ENCODE measurements at places on chromosomes 6 and 20. TPM values are rescaled to one million over a fixed set of nuclear protein-coding genes. Genes with fewer than 3 reads are reported as not detected.

Gene B3GALT4
- polyA plus RNA-seq: 1.8 TPM

Gene FNDC1
- 112 TPM for polyA plus RNA-seq

Gene RWDD2A
- 3.6 TPM for polyA plus RNA-seq

Gene SLC35D3
- polyA plus RNA-seq: not detected

Gene RBPJL
- polyA plus RNA-seq: not detected

Gene MYMX
- 26.6 TPM for polyA plus RNA-seq

Gene NMBR
- not detected for polyA plus RNA-seq

Gene RIN2
- 20.9 TPM for polyA plus RNA-seq

Gene TSPO2
- polyA plus RNA-seq: 0.41 TPM

Gene RHAG
- polyA plus RNA-seq: 0.56 TPM

Gene FKBP1C
- 0.91 TPM for polyA plus RNA-seq

Gene GLYATL3
- not detected for polyA plus RNA-seq

Gene C6orf136
- polyA plus RNA-seq: 15.9 TPM

Gene NKAIN4
- polyA plus RNA-seq: 33.2 TPM

Gene ZKSCAN3
- polyA plus RNA-seq: 6.0 TPM

Gene PRND
- 40.7 TPM for polyA plus RNA-seq

Gene TTK
- 8.3 TPM for polyA plus RNA-seq

- peak; percentile 25 for DNase-seq
These were observed 80.5 kb upstream of the SYNDIG1 start for GRCh38 chr20:24388828-24389380.

DNA sequence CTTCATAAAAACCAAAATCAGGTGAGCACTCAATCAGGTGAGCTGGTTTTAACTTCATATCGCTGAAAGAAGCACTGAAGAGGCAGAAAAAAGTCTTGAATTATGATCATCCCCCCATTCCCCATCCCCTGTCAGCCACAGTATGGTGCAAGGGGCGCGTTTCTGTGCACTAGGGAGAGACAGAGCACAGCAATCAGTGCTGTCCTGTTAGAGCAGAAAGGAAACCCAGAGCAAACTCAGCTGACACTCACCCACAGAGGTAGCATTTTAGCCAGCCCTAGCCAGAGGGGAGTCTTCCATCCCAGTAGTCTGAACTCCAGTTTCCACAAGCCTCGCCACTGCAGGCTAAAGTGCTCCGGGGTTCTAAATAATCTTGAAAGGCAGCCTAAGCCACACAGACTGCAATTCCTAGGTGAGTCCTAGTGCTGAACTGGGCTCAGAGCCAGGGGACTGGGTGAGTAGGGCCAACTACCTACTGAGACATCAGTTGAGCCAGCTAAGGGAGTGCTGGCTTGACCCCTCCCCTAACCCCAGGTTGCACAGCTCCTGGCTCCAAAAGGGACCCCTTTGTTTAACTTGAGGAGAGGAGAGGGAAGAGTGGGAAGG lies 1352.6 kb upstream of the GJE1 start:
- DNase-seq: no peak

- DNase-seq: peak; percentile 35
These were observed 92.9 kb downstream of the SAMD3 start for GRCh38 chr6:130129762-130130246.

DNA sequence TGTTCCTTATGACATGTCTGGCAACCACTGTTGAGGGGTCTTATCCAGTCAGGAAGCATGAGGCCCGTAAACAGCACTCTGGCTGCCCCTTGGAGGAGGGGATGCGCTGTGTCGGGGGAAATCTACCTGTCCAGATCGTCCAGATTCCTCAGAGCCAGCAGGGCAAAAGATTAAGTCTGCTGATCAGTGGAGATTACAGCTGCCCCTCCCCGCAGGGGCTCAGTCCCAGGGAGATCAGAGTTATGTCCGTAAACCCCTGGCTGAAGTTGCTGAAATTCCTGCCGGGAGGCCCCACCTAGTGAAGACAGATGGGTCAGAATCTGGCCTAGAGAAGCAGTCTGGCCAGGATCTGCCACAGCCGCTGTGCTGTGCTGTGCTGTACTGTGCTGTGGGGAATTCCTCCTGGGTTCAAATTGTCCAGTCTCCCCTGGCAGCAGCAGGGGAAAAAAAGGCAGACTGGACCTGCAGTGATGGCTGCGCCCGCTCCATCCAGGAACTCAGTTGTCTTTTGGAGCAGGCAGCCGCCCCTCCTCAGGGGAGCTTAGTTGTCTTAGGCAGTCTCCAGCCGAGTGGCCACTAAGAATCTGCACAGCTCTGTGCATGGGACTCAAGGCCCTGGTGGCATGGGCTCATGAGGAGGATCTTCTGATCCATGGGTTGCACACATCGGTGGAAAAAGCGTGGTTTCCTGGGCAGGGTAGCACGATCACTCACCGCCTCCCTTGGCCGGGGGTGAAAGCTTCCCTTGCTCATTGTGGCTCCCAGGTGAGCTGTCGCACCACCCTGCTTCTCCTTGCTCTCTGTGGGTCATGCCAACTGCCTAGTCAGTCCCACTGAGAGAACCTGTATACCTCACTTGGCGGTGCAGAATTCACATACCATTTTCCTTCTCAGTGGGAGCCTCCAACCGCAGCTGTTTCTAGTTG lies 1368.8 kb upstream of the ADGRB3 start:
- DNase-seq: no peak

- no peak for DNase-seq
These were observed 44.3 kb downstream of the ABHD12 start for GRCh38 chr20:25346349-25346748.

- peak; percentile 57 for DNase-seq
These were observed 11.1 kb downstream of the YWHAB start for GRCh38 chr20:44896583-44896982.

- no peak for DNase-seq
These were observed 506.6 kb upstream of the SULF2 start for GRCh38 chr20:48291896-48292295.

DNA sequence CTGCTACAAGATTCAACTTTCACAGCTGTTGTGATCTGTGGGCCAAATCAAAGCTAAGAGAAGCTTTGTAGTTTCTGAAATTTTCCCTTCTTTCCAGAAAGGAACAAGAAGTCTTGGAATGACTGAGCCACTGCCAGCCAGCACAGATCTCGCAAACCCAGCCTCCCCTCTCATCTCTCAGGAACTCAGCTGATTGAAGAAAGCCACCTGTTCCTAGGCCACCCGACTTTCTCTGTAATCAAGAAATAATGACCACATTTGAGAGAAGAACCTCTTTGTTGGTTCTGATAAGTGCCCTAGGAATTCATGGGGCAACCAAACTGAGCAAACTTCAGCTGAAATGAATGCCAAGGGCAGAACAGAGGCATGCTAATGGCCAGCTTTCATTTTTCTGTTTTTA lies 61.7 kb downstream of the HDGFL1 start:
- peak; percentile 53 for DNase-seq

- no peak for DNase-seq
These were observed 51.9 kb upstream of the MRPS10 start for GRCh38 chr6:42269553-42269952.

- DNase-seq: peak; percentile 45
These were observed 166.7 kb downstream of the TTLL2 start for GRCh38 chr6:167491438-167492099.

GRCh38 chr6:98325366-98325765 lies 509.0 kb upstream of the POU3F2 start:
- no peak for DNase-seq

GRCh38 chr6:148500402-148500801 lies 157.8 kb downstream of the SASH1 start:
- DNase-seq: no peak

GRCh38 chr20:23050847-23051627 lies 1.6 kb upstream of the THBD start:
- DNase-seq: peak; percentile 89

- DNase-seq: no peak
These were observed 40.2 kb upstream of the TRAM2 start for GRCh38 chr6:52617087-52617486.

GRCh38 chr6:107870381-107870780 lies 46.3 kb upstream of the SCML4 start:
- DNase-seq: no peak

DNA sequence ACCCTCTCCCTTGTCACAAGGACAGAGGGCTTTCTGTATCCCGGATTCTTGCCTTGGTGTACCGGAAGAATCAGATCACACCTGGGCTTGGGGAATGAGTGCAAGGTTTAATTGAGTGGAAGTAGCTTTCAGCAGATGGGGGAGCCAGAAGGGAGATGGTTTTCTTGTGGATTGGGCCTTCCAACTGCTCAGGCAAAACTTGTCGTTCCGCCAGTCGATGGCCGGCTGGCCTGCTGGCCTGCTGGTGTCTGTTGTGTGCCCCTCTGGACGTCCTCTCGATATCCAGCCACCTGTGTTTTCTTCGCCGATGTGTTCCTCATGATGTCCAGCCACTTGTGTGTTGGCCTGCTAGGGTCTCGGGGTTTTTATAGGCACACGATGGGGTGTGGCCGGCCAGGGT lies 168.1 kb downstream of the CDKAL1 start:
- no peak for DNase-seq

DNA sequence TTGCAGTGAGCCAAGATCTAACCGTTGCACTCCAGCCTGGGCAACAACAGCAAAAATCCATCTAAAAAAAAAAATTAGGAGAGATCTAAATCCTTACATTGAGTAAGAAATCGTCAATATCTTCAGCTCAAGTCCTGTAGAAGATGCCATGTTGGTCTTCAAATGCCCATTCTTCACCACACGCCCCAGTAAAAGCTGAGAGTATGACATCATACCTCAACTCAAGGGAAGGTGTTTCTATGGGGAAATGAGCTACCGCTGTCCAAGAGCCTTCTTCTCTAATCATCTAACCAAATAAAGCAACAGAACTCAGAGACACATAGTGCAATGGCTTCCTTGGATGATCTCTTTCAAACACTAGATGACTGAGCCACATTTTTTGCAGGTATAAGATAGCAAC lies 2.5 kb upstream of the ZC3H12D start:
- no peak for DNase-seq

GRCh38 chr6:144400321-144400720 lies 115.2 kb downstream of the UTRN start:
- no peak for DNase-seq

- peak; percentile 39 for DNase-seq
These were observed 89.8 kb upstream of the UST start for GRCh38 chr6:148657048-148657447.

DNA sequence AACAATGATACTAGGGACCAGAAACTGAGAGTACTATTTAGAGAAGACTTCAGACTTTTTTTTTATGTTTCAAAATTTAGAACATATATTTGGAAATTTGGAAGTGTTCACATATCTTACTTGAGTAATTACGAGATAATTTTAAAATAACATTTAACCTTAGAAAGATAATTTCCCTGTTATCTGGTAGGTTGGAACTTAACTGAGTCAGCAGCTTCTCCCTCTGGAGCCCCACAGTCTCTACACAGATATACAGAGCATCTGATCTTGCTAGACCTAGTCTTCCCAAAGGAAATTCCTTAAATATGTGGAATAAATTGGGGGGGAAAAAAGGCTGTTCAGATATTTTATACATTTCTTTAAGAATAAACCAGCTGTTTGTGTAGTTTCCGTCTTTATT lies 48.6 kb downstream of the TSPYL4 start:
- no peak for DNase-seq

DNA sequence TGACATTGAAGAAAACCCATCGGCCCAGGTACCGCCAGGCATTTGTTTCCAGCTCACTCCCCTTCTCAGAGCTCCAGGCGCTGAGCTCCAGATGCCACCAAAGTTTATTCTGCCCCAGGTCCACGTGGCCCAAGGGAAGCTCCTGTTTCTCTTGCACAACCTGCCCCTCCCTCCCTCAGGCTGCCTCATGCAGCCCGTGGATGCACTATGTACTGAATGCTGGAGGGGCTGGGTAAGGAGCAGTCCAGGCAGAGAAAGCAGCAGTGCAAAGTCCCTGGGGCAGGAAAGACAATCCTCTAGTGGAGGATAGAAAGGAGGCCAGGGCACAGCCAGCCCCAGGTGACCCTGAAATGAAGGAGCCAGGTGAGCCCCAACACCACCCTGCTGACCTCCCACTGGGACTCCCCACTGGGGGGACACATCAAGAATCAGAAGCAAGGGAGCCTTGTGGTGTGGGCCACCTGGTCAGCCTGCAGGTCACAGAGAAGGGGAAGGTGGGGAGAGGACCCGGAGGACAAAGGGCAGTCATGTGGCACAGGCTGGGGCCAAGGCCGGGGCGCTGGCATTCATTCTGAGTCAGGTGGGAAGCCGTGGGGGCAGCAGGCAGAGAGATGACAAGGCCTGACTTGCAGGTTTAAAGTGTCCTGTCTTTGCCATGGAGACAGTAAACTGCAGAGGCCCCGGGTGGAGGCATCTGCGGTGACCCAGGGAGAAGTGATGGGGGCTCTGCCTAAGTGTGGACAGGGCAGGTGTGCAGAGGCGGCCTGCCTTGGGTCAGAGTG lies 230.1 kb downstream of the PREX1 start:
- DNase-seq: no peak

- DNase-seq: no peak
These were observed 56.5 kb downstream of the ERMARD start for GRCh38 chr6:169807699-169808607.

DNA sequence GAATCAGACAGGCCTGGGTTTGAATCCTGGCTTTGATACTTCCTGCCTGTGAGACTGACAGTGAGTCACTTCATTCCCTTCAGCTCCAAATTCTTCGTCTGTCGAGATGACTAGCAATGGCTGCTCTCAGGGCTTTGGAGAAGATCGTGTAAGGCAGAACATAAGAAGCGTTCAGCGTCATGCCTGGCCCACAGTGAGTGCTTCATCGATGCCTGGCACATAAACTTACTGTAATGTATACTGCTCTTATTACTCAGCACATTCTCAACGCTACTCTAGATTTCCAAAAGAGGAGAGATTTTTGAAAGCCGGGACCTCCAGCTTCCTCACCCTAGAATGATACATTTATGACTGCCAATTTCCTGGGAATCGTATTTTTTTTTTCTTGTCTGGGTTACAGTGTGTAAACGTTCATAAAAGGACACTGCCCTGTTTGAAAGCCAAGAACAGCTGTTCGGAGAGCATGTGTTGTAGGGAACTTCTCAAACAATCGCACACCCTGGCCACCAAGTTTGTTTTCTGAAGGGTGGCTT lies 16.2 kb upstream of the BCAS1 start:
- peak; percentile 75 for DNase-seq

GRCh38 chr6:35391240-35391968 lies 49.0 kb downstream of the PPARD start:
- DNase-seq: no peak

GRCh38 chr6:115091461-115091860 lies 748.6 kb upstream of the HS3ST5 start:
- DNase-seq: no peak

GRCh38 chr6:126848119-126848518 lies 270.4 kb upstream of the RSPO3 start:
- no peak for DNase-seq

GRCh38 chr6:169707772-169708171 lies 5.8 kb downstream of the C6orf120 start:
- DNase-seq: no peak

GRCh38 chr6:82365016-82365795 lies 1.6 kb downstream of the TPBG start:
- no peak for DNase-seq

DNA sequence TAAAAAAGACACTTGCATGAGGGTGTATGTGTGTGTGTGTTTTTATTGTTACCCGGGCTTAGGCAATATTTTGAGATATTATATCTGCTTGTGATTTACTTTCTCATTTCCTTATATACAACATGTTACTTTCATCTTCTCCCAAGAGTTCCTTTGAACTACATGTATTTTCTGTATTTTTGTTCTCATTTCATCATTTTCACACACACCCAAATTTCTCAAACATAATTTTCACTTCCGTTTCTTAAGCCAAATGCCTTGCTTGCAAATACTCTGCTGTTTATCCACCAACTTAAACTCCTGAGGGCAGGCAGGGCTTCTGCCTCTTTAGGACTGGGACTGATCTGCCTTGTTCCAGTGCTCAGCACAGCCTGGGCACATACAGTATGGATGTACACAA lies 69.3 kb upstream of the FYN start:
- DNase-seq: no peak

GRCh38 chr20:701401-702129 lies 26.0 kb upstream of the SCRT2 start:
- no peak for DNase-seq
